ENCODE measurements at places on chromosomes 3 and 15.

- no peak for DNase-seq
Observed at GRCh38 chr3:139945942-139946341, 11.0 kb downstream of the CLSTN2 start.

GRCh38 chr3:151926956-151927355, 53.5 kb downstream of the SUCNR1 start:
- no peak for DNase-seq

DNA sequence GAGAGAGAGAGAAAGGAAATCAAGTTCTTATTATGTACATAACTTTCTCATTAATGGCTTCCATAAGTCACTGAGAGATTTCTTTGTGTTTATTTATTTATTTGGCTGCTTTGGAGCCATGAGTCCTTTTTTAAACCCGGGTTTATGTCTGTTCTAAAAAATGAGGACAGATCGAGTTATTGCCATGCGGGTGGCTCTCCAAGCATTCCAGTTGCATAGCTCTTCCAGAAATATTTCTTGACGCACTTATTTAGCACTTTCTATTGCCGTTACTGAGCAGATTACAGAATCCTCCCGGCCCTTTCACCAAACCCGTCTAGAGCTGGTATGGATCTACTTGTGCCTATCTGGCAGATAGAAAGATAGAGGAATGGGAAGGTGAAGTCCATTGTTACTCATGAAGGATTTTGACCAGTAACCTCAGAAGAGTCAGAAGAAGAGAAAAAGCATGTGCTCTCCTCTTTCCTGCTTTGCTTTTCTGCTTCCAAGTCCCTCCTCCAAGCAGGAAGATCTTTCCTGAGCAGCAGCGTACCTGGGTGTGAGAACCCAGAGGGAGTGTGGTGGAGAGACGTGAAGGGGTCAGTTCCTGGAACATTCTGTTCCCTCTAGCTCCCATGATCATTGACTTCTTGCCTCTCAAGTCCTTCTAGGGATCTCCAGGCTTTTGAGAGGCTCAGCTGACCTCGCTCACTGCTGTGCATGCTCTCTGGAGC, 112.8 kb downstream of the LPP start:
- no peak for DNase-seq

DNA sequence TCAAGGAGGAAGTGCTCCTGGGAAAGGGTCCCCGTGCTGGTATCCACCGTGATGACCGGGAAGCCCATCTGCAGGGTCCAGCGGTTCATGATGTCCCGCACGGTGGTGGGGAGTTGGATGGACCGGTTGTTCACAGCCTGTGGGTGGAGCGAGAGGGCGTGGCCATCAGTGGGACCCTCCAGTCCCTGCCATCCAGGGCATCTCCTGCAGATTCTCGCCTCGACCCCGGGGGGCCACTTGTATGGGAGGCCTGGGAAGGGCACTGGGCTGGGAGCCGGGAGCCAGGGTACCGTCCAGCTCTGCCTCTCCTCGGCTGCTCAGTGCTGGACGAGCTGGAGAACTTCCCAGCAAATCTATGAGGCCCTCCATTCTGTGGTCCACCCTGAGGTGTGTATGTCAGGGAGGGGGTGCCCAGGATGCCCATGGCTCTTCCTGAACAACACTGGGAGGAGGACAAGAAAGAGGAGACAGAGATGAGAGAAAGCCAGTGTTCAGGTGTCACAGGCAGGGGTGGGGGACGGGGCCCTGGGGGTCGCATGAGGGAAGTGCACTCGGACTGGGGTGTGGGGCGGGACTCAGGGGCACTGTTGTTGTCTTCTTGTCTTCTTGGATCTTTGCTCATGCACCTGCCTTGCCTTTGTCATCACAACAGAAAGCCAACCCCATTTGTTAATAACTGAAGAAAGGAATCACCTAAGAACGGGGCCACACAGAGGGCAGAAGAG, 13.0 kb downstream of the ANPEP start:
- DNase-seq: no peak

DNA sequence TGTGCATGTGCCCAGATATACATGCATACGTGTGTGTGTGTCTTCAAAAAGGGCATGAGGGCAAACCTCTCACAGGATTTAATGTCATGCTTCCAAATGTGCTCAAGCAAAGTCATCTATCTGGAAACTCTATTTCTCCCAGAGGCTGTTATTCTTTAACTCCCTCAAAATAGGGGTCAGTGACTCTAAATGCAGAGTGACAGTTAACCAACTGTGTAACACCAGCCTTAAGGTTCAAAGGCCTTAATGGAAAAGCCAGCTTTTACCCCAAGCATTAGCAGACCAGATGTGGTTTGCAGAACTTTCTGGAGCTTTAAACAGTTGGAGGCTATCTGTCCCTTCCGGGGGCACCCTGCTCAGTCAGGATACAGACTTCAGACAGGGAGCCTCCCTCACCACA, 70.4 kb upstream of the SLC7A14 start:
- DNase-seq: no peak

All from NCI-H2171 (cell line).